ENCODE measurements at places on chromosomes 16 and 17.
A peak's percentile ranks its signal among the peaks of the same experiment; 100 is the strongest.

DNA sequence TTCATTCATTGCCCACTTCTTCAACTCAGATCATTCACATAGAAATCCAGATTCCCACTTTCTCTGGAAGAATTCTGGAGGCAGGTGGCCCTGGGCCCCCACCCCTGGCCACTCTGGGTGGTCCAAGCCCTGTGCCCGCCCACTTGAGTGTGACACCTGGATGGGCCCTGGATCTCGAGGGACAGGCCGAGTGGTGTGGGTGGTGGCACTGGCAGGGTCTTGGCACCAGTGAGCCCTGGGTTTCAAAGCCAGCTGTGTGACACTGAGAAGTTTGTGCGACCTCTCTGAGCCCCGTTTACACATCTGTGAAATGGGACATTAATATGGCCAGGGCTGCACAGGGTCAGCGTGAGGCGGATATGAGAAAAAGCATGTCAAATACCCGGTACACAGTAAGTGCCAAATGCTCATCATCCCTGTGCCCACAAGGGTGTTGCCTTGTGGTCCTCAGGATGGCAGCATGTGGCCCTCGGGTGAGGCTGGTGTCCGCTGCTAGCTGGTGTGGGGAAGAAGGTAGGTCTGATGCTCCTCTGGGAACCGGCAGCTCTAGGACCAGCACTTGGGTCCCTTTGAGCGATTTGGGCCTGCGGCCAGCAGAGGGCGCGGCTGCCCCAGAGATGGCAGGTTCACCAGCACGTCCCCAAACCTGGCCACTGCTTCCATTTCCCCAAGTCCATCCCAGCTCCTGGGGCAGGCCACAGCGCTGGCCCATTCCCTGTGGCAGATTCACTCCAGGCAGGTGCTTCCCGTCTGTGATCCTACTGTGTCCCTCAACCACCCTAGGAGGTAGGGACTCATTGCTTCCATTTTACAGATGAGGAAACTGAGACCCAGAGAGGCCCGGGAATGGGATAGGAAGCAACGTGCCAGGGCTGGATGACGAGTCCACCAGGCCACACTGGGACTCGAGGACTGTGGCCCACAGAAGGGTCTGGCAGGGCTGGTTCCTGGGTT, 3.6 kb downstream of the OSGIN1 start:
- peak; percentile 68 for DNase-seq

DNA sequence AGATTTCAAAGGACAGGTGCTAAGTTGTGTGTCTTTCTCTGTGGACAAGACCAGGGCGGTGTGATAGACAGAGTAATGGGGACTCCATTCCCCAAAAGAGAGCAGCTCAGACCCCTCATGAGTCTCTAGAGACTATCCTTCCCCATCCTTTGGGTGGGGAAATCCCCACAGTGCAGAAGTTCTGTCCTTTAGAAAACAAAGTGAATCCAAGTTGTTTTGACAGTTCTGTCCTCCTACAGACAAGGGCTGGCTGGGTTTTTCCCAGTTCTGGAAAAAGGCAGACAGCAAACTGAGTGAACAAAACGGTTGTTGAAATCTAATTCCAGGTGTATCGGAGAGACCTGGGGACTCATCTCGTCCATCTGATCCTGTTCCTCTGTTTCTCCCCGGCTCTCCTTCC, 11.0 kb upstream of the HAS3 start:
- DNase-seq, result no peak

DNA sequence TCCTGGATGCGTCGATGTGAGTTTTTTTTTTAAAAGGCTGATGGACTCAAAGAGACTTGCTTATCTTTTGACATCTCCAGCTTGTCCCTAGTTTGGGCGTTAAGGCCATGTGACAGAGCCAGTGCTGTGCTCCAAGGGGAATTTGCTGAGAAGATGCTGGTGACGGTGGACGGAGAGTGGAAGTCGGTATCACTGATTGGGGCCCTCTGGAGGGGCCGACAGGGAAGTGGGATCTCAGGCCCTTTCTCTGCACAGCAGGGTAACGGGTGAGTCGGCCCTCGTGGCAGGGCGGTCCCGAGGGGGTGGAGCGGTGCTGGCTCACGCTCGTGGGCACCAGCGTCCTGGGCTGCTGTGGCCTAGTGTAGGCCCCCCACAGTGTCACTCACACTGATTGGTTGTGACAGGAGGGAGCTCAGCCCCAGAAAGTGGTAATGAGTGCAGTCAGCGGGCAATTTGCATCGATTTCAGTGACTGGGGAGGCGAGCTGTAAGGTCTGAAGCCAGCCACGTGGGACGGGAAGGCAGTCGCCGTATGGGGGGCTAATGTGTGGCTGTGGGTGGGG, 91.3 kb downstream of the TBC1D16 start:
- DNase-seq, result no peak

DNA sequence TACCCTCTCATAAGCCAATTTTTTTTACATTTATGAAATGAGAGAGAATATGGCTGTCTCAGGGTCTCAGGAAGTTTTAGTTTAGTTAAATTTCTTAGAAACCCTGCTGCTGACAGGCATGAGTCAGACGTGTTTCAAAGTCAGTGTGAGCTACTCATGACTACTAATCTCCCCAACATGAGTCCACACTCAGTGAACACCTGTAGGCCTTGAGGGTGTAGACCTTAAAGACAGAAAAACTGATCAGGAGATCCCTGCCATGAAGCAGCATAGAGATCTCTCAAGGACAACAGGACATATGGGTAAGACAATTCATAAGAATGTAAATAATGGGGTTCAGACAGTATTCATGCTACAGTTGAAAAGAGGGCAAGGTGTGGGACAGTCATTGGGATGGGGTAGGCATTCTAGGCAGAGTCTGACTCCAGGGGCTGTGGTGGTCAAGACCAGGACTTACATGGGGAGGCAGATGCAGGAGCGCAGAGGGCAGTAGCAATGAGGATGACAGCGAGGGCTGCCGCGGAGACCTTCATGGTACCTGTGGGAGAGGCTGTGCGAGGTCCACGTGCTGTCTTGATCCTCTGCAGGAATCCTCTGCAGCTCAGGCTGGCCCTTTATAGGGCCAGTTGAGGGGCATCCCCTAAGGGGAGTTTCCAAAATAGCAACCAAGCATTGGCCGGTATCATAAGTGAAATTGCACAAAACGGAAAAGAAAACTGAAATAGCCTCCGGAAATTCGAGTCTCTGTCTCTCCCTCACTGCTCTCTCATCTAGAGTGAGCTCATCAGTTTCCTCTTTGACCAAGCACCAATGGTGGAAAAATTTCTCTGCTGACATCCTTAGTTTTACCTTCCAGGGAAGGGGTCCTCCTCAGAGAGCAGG, at the start of gene CCL5:
Gene CCL5, minus strand, starts transcription at position 588 of the 882 bp plus-strand sequence.
- DNase-seq, result peak; percentile 41

DNA sequence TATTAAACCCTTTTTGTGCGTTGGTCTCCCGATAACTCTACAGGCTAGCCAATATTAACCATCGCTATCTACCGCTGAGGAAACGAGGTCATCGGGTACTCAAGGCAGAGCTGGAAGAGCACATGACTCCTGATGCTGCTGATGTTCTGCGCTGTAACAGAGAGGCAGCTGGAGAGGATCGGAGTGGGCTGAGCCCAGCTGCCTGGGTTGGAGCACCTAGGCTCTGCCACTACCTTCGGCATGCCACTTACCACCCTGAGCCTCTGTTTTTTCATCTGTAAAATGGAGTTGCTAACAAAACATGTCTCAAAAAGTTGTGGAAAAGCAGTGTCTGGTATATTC, 432 bp upstream of the SLC46A1 start:
- DNase-seq, result no peak

GRCh38 chr17:2336215-2336851, at the start of gene TSR1:
Gene TSR1, minus strand, starts transcription at chr17:2336457. Its CDS starts 30 bp downstream, at chr17:2336427.
- peak; percentile 84 for DNase-seq

DNA sequence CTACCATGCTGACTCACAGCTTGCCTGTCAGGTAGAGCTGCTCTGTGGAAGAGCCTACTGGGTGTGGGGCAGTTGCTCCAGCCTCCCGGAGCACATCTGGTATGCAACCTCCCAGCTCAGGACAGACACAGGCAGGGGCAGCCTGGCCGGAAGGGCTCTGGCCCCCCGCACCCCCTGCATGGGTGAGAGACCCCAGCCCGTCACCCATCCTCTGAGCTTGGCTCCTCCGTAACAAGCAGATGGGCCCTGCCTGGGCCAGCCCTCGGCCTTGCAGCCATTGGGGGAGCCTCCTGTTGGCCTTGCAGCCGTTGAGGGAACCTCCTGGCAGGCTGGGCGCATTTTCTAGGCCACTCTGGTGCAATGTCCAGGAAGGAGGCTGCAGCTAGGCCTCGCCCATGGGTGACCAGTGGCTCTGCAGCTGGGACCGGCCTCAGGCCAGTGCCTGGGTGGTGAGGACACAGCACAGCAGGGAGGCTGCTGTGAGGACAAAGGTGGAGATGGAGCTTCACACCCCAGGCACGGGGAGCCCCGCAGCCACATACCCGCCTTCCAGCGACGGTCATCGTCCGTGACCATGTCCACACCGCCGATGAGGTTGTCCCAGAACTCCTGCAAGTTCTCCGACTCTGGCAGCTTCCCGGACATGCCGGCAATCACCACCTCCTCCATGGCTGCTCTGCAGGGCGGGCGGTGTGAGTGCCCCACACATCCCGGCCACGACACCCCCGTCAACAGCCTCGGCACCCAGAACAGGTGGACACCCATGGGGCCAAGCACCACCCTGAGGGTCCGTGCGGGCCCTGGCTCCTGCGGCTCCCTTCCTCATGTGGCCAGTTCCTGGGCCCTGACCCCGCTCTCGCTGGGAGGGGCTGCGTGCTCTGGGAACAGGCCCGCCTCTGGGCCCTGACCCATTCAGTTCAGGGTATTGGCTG, 2.0 kb downstream of the FASN start:
- no peak for DNase-seq

- DNase-seq, result no peak
These were observed 4.6 kb downstream of the RPH3AL start for GRCh38 chr17:348012-348411.

- no peak for DNase-seq
These were observed 27.4 kb upstream of the TNRC6C start for GRCh38 chr17:77930780-77931768.

- DNase-seq, result no peak
These were observed 271.2 kb downstream of the CBLN1 start for GRCh38 chr16:49010396-49010795.

GRCh38 chr17:60968266-60968665, 290.6 kb downstream of the BCAS3 start:
- no peak for DNase-seq

- no peak for DNase-seq
These were observed 59.3 kb upstream of the CDH11 start for GRCh38 chr16:65181071-65181561.

- DNase-seq, result no peak
These were observed 26.9 kb downstream of the USP43 start for GRCh38 chr17:9672266-9672665.

- no peak for DNase-seq
These were observed 19.5 kb upstream of the SPN start for GRCh38 chr16:29643596-29643995.

DNA sequence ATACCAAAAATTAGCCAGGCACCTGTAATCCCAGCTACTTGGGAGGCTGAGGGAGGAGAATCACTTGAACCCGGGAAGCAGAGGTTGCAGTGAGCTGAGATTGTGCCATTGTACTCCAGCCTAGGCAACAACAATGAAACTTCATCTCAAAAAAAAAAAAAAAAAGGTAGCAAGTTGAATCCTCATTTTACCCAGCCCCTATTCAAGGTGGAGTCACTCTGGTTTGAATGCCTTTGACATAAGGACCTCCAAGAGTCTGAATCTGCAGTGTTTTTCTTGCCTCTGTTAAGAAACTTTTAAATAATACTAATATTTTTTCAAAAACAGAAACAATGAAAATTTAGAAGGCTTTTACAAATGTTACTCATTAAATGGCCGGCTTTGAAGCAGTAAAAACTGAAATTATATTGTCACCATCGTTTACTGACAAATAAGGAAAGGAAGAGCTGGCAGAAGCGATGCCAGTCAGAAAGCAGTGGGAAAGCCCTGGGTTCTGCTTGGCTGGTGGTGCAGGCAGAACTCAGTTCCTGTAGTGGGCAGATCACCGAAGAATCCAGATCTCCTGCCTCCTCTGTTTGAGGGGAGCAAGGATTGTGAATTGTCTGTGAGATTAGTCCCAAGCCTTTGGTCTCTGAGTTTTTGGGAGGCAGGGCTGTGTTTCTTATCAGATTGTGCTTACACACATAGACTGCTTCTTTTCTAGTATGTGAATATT, 99.7 kb upstream of the HAS3 start:
- no peak for DNase-seq

DNA sequence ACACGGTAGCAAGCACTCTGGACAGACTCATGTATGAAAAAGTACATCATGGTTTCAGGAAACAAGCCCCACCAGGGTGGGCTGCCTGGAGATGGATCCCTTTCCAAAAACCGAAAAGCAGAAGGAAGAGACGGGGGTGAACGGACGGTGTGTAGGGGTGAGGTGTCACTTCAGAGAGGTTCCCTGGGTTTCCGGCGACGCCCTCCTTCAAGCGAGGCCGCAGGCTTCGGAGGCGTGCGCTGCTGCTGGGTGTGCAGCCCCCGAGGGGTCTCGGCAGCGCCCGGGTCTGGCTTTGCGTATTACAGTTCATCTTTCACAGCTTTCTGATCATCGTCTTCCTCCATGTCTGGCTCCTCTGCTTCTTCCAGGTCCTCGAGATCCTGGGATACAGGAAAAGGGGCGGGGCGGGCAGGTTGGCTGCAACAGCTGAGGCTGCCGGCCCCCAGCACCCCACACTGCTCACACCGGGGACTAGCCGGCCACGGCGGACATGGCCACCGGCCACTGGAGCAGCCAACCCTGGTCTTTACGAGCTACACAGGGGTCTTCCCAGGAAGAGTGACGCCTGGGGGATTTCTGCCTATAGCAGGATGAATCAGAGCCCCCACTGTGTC, 9.0 kb upstream of the PPP1R27 start:
- DNase-seq, result no peak

DNA sequence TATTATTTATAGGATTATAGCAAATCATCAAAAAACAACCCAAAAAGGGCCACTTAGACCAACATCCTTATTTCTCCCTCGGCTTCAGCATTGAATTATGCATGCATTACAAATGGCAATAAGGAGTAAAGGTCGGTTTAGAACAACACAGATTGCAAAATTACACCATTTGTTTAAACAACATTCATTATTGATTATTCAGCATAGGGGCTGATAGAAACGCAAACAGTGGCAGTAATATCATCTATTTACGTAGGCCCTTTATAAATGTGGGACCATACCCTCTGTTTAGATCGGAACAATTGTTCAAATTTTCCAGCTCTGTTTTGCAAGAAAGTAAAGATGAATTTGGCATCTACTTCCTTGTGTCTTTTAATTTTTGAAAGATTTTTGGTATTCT, 153.3 kb downstream of the WWOX start:
- no peak for DNase-seq

- DNase-seq, result no peak
These were observed 417.1 kb downstream of the XYLT1 start for GRCh38 chr16:17053536-17054160.

DNA sequence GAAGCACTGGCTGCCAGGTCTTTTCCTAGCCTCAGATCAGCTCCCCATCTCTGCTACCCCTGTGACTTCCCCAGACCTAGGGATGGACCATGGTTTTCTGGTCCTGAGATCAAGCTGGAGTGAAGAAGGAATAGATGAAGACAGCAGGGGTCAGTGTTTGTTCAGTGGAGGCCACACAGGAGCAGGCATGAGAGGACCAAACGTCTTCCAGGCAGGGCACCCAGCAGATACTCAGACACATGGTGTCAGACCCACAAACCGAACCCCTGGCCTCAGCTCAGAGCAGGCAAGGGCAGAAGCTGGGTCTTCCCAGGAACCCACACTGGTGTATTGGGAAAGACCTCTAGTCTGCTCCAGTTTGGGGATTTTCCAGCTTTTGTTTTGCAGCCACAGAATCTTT, 189.7 kb downstream of the IRX5 start:
- DNase-seq, result no peak

Data from T-helper 1 cell (primary cell).